ENCODE measurements at places on chromosomes 3 and 15.

DNA sequence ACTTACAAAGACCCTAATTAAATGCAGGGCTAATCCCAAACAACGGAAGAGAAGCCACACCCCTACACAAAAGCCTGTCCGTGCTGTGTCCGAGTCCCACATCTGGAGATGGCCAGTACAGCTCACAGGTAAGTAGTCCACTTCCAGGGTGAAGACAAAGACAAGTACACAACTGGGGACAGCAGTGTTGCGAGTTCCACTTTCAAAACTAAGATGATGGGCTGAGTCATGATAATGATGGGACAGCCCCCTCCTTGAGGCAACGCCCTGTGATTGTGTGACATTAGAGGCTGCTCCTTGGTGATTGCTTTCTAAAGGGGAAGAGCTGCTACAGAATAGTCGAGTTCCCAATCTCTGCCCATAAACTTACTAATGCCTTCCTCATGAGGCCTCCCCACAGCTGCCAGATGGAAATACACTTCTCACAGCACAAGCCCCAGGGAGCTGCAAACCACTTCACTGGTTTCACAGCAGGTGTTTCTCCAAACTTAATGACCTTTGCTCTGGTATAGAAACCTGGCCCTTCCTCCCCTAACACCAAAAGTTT lies 27.6 kb downstream of the RFT1 start:
- no peak for DNase-seq

DNA sequence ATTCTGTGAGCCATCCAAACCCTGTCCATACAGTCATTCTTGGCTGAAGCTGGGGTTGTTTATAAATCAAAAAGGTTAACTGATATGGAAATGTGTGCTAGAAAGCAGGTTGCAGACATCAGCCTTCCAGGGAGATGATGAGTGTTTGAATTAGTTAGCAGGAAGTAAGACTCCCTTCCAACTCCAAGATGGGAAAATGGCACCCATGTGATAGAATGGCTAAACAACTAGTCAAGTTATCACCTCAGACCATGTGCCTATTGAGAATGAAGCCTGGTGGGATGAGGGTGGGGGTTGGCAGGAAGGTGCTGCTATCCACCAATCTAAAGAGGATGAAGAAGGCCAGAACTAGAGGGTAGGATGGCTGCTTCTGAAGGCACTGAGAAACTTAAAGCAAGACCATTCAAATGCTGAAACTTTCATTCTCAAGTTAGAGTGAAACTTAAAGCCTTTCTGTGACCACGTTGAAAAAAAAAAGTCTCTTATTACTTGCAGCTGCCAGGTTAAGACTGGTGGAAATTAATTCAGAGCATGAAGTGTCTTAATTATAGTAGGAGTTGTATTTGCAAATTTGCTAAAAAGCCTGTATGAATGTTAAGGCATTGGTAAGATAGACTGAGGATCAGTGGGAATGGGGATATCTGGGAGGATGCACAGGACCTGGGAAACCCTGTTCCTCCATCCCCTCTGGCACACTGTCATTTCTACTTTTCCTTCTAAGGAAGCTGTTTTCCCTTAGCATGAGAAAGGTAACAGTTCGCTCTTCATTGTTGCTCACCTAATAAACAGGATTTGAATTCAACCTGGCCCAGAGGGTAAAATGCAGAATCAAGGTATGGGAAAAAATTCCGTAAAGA lies 36.8 kb downstream of the CCR3 start:
- DNase-seq = no peak

DNA sequence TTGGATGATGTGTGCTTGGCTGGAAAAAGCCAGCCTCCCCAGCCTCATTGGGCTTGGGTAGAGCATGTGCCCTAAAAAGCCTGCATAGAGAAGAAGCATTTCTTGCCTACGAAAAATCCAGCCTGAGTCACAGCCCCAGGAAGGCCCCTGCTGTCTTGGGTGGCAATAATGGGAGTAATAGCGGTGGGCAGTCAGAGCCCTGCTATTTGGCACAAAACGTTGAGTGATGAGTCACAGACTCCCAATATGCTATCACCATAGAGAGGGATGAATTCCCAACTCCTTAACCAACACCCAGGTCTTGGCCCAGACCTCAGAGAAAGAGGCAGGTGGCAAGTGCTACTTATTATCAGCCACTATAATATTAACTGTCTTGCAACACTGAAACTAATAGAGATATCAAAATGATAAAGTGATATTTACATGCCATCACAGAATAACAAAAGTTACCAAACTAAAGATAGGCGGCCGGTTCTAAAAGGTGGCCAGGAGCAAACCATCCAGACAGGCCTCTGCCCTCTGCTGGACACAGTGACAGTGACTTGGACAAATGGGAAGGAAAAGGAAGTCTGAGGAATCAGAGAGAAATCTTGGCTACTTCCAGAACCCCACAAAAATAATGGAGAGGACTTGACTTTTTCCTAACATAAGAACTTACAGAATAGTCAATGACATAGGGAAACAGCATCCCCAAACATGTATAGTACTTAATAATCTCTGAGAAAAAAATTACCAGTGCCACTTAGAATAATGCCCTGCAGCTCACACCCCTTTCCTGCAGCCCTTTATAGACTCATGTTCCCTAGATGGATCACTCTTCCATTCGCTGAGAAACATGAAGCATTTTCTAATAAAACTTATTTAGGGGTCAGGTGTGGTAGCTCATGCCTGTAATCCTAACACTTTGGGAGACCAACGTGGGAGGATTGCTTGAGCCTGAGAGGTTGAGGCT lies 51.9 kb upstream of the MUC13 start:
- DNase-seq = peak; percentile 90

DNA sequence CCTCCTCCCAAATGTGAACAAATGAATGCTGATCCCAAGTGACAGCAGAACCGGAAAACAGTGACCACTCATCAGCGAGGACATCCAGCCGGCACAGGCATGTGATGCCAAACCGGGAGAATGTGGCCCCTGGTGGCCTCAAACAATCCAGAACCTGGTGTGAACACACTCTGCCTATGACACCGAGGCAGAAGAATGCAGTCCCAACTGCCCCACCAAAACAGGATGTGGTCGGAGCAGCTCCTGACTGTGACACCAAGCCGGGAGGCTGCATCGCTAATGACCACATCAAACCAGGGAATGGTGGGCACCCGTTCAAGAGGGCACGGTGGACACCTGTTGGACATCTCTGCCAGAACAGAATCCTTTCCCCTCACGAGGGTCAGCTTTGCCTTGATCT lies 15.4 kb downstream of the SCN5A start:
- peak; percentile 23 for DNase-seq

DNA sequence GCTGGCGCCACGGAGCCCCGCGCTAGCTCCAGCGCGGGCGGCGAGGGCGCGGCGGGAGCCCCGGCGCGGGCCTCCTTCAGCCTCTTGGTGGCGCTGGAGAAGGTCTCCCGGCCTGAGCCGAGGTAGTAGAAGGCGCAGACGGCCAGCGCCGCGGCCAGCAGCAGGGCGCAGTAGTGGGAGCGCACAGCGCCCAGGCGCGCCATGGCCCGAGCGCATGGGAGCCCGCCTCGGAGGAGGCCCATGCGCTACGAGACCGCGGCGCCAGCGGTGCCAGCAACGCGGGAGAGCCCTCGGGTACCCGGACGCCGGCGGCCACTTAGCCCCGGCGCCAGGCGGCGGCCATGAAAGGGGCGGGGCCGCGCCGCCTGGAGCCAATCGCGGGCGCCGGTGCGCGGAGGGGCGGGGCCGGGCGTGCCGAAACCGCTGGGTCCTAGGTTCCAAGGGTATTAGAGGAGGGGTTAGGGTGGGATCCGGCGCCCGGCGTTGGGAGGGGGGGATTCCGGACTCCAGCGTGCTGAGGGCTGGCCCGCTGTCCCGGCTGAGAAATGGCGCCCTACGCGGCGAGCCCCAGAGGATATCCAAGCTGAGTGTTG lies at the start of gene XXYLT1:
Gene XXYLT1 (minus strand): TSS at position 343 of the 593 bp plus-strand sequence. CDS start 101 bp downstream, at position 242.
- peak; percentile 90 for DNase-seq

DNA sequence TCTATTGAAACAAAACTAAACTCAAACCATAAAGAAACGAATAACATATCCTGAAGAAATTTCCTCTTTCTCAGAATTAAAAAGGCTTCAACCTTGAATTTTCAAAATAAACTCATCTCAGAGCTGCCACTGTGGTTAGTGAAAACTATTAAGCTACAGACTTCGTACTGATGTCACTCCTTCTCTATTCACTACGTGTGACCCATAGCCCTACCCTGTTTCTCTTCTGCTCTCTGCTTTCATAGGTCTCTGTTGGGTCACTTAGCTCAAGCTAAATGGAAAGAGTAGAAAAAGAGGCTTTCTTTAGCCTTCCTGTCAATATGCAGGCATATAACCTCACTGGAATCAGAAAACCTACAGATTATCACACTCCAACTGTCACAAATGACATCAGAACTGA lies 126.6 kb upstream of the MME start:
- DNase-seq = no peak

- DNase-seq = no peak
Measured at GRCh38 chr3:150958683-150959082, 13.8 kb downstream of the CLRN1 start.

- DNase-seq = peak; percentile 62
Measured at GRCh38 chr3:106824856-106825255, 552.4 kb upstream of the CCDC54 start.

- DNase-seq = peak; percentile 3
Measured at GRCh38 chr3:63386568-63386967, 108.5 kb downstream of the SYNPR start.

All from fibroblast of upper back skin (primary cell).